Bone marrow (tissue), 2 donors: ENCODE measurements at places on chromosomes 12 and 14.
A peak's percentile ranks its signal among the peaks of the same experiment; 100 is the strongest.

DNA sequence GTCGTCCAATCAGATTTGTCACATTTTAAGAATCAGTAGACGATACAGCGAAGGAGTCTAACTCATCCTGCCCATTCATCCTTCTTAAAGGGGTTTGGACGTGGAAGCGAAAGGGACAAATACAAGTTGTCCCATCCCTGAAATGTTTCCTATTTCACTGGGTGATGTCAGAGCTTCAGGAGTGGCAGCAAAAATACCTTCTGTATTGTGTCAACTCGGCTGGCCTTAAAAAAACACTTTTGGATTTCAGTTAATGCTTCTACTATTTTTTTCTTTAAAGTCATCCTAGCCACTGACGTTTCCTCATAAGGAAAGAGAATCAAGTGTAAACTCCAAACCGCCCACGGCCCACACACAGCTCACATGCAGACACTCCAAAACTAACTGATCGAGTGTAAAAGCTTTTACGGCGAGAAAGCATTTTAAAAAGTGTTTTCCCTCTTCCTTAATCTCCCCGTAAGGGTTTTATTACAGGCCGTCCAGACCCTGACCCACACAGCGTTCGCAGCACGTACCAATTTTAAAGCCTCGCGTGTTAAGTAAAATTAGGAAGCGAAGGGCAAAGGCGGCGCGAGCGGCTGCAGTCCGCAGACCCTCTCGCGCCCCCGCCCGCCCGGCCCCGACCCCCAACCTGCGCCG is 593 bp downstream of the CFL2 start:
- DNase-seq: peak; percentile 23

GRCh38 chr14:30607156-30607780 is 14.9 kb upstream of the SCFD1 start:
- no peak for DNase-seq

- DNase-seq: no peak
These were observed 349.9 kb downstream of the C12orf50 start for GRCh38 chr12:87679251-87679650.

DNA sequence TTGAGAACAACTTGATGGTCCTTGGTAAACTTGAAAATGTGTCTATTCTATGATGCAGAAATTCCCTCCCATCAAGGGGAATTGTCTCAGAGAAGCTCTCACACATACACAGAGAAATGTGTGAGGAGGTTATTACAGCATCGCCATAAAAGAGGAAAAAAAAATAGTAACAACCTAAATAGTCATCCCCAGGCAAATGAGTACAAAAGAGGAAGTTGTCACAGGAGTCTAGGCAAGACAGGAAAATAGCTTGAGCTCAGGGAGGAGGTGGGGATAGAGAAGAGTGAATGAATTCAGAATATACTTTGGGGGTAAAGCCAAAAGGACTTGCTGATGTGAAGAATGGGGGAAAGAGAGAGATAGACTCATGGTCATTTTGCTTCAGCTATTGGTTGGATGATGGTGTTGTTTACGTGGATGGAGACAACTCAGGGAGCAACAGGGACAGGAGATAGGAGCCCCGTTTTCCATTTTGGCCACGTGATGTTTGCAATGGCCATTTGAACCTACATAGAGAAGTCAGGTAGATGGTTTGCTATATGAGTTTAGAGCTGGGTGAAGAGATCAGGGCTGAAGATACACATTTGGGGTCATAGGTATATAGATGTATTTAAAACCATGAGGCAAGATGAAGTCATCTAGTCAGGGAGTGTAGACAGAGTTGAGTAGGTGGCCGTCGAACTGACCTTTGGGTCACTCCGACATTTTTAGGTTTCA is 20.3 kb downstream of the LRRC74A start:
- no peak for DNase-seq

GRCh38 chr12:27975222-27976136 is 2.9 kb upstream of the PTHLH start:
- DNase-seq: no peak

GRCh38 chr12:56629459-56630179 is 507 bp downstream of the BAZ2A start:
- no peak for DNase-seq

- no peak for DNase-seq
These were observed 68.9 kb upstream of the NCOR2 start for GRCh38 chr12:124636138-124636978.

- DNase-seq: no peak
These were observed 2.5 kb upstream of the PLEKHD1 start for GRCh38 chr14:69481815-69482568.

- DNase-seq: no peak
These were observed 117.3 kb upstream of the CAND1 start for GRCh38 chr12:67151886-67152285.

GRCh38 chr12:104686196-104686595 is 229.4 kb downstream of the CHST11 start:
- DNase-seq: no peak

DNA sequence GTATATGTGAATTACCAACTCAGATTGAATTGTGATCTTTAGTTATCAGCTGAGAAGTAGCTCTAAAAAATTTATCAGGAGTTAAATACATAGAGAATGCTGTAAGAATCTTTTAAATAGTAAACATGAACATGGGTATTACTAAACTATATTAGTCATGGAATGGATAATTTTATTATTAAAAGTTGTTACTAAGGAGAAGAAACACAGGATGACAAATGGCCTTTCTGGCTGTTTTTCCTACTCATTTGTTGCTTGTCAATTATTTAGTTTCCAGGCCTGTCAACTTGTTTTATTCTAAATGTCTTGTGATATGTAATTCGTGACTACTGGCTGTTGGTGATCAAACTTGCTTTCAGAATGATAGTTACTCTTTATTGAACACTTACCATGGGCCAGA is 58.7 kb downstream of the KTN1 start:
- DNase-seq: no peak

DNA sequence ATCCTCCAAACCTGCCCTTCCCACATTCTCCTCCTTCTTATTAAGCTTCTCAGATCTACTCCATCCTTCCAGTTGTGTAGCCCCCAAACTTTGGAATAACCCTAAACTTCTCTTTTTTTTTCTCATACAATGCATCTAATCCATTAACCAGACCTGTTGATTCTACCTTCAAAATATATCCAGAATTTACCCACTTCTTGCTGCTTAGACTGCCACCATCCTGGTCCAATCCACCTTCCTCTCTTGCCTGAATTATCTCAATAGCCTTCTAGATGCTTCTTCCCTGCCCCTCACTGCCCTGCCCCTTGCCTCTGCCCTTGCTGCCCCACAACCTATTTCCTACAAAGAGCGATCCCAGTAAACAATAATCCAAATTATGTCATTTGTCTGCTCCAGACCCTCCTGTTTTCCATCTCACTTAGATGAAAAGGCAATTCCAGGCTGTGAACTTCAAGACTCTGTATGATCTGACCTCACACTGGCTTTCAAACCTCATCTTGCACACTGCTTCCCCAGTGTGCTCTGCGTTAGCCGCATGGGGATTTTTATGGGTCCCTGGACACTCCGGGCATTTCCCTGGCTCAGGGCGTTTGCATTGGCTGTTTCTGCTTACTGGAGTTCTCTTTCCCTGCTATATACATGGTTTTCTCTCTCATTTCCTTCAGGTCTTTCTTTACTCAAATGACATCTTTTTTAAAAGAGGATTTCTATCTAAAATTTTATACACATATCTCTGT is 42.6 kb upstream of the HIF1A start:
- DNase-seq: no peak

DNA sequence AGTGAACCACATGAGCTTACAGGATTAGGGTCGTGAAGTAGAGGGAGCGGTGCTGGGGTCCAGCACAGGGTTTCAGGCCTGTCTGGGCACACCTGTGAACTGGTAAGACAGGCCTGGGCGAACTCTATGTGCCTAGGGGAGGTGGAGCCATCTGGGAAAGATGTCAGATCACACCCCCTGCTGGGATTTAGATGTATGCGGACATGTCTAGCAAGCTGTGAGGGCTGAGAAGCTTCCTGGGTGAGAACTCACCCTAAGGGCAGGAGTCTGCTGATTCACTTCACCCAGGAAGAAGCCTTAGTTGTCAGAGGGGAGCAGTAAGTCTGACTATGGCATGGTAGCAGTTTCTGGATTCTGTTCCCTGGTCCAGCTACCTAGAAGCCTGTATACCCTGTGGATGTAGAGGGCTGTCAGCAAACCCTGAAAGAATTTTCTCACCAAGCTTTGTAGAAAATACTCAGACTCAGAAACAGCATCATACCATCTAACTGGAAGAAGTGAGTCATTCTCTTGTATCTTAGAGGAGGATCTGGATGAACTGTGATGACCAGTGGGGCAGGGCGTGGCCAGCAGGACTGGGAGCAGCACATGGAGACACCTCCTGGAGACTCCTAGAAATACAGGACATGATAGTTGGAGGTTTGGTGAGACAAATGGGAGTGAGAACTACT is 11.2 kb upstream of the PYGL start:
- DNase-seq: peak; percentile 17

GRCh38 chr12:47281667-47282171 is 202.0 kb upstream of the AMIGO2 start:
- no peak for DNase-seq
